Hindlimb muscle (tissue), 1 donor: ENCODE measurements at places on chromosomes 11 and 22. TPM values are rescaled to one million over a fixed set of nuclear protein-coding genes. Genes with fewer than 3 reads are reported as not detected.

DNA sequence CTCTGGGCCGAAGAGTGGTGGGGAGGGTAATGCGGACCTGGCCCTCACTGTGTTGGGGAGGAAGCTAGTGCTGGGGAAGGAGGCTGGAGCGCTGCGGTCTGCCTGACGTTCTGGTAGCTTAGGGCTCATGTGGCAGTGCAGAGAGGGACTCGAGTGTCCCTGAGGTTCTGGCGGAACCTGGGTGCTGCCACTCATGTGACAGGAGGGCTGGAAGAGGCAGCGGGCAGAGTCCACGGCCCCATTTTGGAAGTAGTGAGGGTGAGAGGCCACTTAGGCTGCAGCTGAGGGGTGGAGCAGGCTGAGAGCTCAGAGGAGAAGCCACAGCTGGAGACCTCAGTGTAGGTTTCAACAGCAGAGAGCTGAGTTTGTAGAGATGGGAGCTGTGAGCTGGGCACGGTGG lies 16.2 kb upstream of the TRMU start:
- DNase-seq = no peak

Gene PRR5L
- polyA plus RNA-seq = 8.4 TPM

GRCh38 chr11:64888729-64889511 lies 10.5 kb upstream of the EHD1 start:
- no peak for DNase-seq

DNA sequence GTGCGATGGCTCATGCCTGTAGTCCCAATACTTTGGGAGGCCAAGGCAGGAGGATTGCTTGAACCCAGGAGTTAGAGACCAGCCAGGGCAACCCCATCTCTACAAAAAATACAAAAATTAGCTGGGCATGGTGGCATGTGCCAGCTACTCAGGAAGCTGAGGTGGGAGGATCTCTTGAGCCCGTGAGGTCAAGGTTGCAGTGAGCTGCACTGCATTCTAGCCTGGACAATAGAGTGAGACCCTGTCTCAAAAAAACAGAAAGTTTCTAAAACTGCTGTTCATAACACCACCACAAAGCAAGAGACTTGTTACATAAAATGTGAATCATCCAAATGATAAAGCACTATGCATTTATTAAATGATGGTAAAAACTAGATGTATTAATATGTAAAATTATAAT lies 40.2 kb upstream of the CCDC34 start:
- DNase-seq = no peak

- DNase-seq = no peak
Observed at GRCh38 chr11:88051396-88051795, 123.8 kb downstream of the RAB38 start.

Gene OR52A1
- not detected for polyA plus RNA-seq

GRCh38 chr11:128201801-128202200 lies 385.6 kb downstream of the ETS1 start:
- no peak for DNase-seq

Gene NEFH
- polyA plus RNA-seq = 1.9 TPM

Gene OR2D2
- polyA plus RNA-seq = not detected

Gene MUS81
- polyA plus RNA-seq = 52.3 TPM

Gene OR51F2
- polyA plus RNA-seq = not detected

DNA sequence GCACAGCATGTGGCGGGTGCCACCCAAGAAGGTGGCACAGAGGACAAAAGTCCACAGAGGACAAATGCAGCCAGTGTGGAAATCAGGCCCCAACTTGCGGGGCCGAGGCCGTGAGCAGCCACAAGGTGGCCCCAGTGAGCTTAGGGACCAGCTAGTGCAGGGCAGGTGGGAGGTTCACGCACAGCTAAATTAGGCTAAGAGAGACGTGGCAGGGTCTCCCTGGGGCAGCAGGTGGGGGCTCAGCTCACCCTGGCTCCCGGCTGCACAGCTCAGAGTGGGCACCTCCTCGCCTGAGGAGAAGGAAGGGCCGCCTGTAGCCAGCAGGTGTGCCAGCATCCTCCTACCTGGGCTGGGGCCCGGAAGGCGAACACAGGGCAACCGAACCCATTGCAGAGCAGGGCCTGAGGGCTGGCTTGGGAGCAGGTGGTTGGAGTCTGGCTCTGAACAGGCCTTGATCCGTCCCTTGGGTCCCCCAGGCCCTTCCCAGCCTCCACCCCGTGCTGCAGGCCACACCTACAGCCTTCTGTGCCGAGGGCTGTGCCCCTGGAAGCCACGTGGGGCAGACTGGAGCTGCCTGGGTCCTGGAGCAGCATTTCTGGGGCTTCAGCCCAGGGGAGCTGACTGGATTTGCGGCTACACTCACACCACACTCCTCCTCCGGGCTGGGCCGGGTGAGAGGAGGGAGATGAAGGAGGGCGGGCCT lies 26.1 kb upstream of the CELSR1 start:
- no peak for DNase-seq

DNA sequence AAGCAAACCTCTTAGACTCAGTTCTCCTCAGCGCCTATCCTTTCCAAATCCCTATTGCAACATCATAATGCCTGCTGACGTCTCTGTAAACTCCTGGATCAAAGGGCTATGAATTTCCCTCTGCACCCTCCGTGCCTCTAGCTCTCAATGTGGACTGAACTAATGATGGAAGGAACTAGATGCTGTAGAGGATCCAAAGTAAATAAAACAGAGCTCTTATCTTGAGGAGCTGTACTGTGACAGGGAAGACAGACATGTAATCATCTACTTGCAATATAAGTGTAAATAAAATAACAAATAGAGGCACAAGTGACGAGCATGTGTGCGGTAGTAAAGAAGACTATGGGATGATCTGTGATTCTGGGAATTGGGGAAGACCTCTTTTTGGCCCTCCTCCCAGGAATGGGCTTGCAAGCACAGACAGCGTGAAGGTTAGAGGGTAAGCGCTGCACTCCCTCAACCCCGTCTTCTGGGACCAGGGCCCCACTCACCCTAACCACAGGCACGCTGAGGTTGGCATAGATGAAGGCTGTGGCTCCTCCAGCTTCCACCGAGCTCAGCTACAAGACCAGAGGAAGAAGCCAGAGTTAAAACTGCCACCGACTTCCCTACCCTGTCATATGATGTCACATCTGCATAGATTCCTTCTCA lies 42.2 kb downstream of the P4HA3 start:
- DNase-seq = no peak

GRCh38 chr11:61534933-61535839 lies 26.6 kb downstream of the LRRC10B start:
- DNase-seq = no peak

Gene GNAZ
- 3.4 TPM for polyA plus RNA-seq

Gene NOX4
- 2.9 TPM for polyA plus RNA-seq

GRCh38 chr11:82906931-82907330 lies 5.4 kb downstream of the DDIAS start:
- no peak for DNase-seq

- DNase-seq = no peak
Observed at GRCh38 chr11:73152861-73153483, 10.9 kb upstream of the FCHSD2 start.

DNA sequence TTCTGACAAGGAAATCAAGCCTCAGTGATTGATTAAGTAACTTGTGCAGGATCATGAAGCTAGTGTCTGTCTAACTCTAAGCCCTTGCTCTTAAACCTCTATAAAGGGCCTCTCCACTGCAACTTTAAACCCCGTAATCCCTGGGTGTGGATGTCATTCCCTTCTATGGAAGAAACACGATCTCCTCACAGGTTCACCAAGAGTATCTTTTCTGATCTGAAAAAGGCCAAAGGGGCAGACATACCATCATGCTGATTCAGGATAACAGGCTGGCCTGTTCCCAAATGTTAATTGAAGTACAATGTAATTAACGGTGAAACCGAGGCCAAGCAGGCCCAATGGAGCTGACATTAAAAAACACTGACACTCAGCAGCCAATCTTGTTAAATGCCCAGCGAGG lies 17.1 kb downstream of the TTC12 start:
- no peak for DNase-seq

DNA sequence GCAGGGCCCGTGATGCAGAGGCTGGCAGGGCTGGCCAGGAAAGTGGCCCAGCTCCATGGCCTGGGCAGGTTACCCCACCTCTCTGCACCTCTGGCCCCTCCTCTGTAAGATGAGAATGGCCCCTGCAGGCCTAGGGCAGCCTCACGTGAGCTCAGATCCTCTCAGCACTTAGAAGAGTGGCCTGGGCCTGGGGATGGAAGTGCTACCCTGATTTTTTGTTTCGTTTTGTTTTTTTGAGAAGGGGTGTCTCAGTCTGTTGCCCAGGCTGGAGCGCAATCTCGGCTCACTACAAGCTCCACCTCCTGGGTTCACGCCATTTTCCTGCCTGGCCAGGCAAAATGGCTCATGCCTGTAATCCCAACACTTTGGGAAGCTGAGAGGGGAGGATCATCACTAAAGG lies 982 bp downstream of the APOBEC3H start:
- no peak for DNase-seq

Gene TMPRSS4
- polyA plus RNA-seq = 0.08 TPM

DNA sequence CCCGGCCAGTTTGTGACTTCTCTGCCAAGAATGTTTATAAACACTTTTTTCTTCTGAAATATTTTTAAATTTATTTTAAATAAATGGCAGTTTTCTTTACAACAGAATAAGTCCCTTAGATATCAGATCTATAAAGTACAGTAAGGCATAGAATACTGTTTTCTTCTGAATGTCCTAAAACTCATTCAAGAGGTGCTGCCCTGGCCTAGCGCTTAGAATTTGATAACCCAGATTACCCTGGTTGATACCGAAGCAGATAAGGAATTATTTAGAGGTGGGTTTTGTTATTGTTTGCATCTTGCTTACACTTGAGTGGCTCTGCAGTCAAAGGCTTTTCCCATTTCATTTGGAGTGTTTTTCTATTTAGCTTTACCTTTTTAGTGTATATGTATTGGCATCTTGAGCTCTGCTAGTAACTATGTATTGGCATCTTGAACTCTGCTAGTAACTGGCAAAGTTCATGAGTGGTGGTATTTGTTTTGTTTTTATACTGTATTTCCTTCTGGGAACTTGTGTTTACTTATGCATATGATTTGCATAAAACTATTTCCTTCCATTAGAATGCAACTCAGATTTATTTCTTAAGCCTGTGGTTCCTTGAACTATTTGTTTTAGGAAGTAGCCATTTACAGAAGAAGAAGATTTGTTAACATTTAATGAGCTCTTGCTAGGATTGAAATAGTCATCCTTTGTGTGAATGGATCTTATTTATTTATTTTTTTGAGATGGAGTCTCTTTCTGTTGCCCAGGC lies 1.2 kb downstream of the ACAD8 start:
- no peak for DNase-seq

Gene FAR1
- polyA plus RNA-seq = 41.6 TPM

Gene CST6
- not detected for polyA plus RNA-seq

DNA sequence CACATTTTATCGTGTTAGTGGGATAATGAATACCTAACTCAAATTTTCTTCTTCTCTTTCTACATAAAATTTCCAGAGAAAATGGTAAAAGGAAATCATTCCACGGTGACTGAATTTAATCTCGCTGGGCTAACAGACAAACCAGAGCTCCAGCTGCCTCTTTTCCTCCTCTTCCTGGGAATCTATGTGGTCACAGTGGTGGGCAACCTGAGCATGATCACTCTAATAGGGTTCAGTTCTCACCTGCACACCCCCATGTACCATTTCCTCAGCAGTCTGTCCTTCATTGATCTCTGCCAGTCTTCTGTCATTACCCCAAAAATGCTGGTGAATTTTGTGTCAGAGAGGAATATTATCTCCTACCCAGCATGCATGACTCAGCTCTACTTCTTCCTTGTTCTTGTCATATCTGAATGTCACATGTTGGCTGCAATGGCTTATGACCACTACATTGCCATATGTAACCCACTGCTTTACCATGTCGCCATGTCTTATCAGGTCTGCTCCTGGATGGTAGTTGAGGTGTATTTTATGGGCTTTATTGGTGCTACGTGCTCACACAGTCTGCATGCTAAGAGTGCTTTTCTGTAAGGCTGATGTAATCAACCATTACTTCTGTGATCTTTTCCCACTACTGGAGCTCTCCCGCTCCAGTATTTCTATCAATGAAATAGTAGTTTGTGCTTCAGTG lies 24.1 kb downstream of the OR10D3 start:
- DNase-seq = no peak

- DNase-seq = peak; percentile 88
Observed at GRCh38 chr11:10638316-10638925, 55.1 kb downstream of the IRAG1 start.

DNA sequence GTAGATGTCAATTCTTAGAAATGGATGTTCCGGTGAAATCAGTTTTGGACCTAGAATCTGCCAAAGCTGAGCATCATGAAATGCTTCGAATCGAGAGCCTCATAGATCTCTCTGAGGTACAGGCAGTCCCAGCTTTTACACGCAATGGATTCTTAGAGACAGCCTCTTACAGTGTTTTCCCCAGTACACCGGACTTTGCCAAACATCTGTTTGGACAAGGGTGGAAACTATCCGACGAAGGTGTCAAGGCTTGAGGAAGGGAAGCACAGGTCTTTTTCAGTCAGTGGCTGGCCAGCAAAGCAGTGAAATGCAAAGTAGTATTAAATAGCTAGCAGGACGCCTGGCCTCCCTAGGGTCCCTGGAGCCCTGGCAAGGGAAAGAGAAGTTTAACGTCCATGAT lies 4.9 kb downstream of the GRK3 start:
- peak; percentile 51 for DNase-seq

DNA sequence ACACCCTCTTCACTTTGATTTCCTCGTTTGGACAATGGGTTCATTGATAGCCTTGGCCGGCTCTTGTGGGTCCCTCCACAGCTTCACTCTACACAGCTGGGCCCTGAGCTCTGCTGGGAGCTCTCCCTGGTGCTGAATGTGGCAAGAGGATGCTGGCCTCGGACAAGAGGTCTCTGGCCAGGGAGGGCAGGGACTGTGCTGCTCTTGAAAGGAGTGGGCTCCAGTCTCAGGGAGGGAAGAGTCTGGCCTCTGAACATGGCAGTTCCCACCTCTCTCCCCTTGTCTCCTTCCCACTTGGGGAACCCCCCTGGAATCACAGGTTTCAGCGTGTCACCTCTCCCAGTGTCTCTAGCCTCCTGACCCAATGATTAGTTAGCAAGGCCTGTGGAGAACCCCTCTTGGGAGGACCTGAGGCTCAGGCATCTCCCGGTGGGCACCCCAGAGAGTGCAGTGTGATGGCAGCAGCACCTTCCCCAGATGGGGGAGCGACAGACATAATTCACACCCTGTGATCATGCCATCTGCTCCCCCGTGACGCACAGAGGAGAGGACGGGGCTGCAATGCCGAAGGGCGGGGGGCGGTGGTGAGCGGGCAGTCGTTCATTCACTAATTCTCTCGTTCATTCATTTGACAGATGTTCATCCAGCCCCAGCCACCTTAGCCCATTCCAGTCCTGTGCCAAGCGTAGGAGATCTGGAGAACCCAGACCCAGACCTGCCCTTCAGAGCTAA lies 2.8 kb upstream of the CABP7 start:
- peak; percentile 81 for DNase-seq

Gene RAG2
- 0.28 TPM for polyA plus RNA-seq

DNA sequence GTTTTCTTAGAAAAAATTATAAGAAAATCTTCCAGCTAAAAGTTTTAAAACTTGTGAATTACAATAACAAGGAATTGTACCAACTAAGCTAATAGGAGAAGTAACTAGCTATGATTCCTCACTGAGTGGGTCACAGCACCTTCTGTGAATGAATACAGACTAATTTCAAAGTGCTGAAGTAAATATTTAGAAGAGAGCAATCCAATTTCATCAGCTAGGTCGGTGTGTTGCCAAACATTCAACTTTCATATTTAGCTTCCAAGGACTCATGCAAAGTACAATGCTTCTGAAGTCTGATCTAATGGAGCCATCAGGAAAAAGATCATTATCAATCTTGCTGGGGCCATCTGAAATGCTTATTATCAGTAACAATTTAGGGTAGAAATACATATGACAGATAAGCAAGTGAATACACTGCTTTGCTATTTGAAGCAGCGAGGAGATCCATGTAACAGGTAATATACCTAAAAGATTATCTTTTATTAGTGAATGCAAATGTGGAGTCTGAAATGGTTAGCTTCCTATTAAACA lies 750.6 kb upstream of the CCDC90B start:
- DNase-seq = no peak

GRCh38 chr22:45291061-45291930 lies 6.5 kb downstream of the UPK3A start:
- no peak for DNase-seq
